ENCODE measurements at places on chromosomes 7 and 10.

DNA sequence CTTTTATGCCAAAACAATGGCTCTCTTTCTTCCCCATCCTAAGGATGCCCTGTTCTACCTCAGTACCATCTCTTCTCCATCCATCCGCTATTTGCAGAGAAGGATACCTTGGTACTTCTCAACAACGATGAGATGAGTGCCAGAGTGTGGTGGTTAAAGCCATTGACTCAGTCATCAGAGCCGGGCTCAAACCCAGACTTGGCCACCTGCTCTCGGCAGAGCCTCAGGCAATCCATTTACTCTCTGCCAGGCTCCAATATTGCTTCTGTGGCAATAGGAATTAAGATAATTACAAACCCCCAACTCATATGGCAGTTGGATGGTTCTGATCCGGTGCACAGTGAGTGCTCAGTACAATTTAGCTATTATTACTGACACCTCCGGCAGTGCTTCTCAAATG is 121.3 kb downstream of the PRLHR start:
- no peak for DNase-seq

- DNase-seq, result no peak
Observed at GRCh38 chr7:18564779-18565178, 69.2 kb downstream of the HDAC9 start.

GRCh38 chr7:158389514-158390425 is 197.9 kb downstream of the PTPRN2 start:
- DNase-seq, result no peak

- no peak for DNase-seq
Observed at GRCh38 chr10:95475827-95476468, 85.2 kb downstream of the SORBS1 start.

DNA sequence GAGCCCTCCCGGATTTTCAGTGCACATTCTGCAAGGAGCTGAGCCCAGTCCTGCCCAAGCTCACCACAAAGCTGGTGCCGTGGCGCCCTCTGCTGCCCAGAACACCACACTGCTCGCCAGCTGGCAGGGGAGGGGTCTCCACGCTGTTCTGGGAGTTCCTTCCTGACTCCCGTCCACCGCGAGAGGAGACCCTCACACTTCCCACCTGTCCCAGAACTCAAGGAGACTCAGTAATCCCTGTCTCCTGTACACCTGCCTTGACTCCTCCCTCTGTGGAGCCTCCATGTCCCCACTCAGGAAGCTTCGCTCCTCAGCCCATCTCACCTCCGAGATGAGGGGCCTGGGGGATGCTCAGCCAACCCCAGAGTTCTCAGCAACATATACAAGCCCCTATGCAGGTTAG is 11.3 kb downstream of the C10orf105 start:
- DNase-seq, result no peak

GRCh38 chr7:29622335-29623265 is 59.0 kb downstream of the PRR15 start:
- no peak for DNase-seq

DNA sequence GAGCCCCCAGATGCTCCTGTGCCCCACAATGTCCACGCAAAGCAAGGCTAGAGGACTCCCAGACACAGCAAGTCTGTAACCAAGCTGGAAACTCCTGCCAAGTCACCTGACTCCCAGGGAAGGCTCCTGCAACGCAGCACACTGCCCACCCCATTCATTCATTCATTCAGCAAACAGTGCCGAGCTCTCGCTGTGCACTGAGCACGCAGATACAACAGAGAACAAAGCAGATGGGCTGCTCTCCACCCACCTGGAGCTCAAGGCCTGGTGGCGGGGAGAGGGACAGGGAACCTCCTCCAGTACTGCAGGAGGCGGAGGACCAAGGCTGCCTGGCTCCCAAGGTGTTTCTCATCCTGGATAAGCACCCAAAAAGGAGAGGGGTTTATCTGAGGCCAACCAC is 8.6 kb downstream of the KCNH2 start:
- DNase-seq, result no peak

GRCh38 chr10:42952349-42952748 is 124.5 kb upstream of the RET start:
- DNase-seq, result no peak

DNA sequence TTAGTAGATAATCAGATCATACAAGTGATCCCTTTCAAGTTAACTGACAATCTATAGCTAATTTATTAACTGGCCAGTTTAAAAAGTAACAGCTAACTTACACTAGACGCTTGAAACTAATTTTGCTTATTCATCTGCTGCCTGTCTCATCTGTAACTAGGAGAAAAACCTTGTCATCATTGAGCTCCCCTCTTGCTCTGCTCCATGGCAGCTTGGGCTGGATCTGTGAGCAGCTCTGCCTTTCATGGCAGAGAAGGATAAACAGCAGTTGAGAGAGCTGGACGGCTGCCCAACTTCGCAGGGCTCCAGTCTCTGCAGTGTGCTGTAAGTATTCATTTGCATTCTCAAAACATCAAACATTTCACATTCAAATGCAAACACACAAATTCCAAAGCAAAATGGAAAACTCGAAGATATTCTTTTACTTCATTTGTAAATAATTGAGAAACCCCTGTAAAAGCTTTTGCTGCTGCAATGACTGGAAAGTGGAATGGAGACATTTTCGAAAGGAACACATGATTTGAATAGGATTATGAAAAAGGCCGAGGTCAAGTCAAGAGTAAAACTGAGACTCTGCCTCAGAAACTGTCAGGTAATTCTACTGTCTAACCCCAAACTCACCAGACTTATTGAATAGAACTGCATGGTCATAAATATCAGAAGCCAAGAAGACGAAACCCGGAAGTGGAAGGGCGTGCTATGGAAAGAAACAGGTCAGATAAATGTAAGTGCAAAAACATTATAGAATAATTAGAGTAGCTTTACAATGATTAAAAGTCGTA is 17.6 kb downstream of the SLC35B4 start:
- no peak for DNase-seq

- no peak for DNase-seq
Observed at GRCh38 chr7:30596014-30596641, 1.4 kb downstream of the GARS1 start.

GRCh38 chr10:110755781-110756180 is 111.6 kb downstream of the RBM20 start:
- no peak for DNase-seq

DNA sequence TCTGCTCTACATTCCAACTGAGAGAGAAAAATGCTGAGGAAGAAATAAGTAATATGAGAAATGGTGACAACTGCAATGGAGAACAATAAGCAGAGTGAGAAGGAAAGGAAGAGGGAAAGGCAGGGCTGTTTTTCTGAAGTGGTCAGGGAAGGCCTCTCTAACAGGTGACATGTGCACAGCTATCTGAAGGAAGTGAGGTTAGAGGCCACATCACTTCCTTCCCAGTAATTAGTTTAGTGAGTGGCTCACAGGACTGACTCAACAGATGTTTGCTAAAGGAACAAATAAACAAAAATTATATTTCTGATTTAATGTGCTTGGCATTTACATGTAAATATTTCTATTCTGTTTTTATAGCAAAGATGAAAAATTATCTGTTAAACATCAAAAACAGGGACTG is 77.9 kb downstream of the ARHGAP21 start:
- no peak for DNase-seq

- no peak for DNase-seq
Observed at GRCh38 chr7:35185908-35186731, 67.8 kb downstream of the TBX20 start.

- no peak for DNase-seq
Observed at GRCh38 chr10:102113956-102114857, 6.0 kb downstream of the LDB1 start.

- DNase-seq, result no peak
Observed at GRCh38 chr10:19809481-19809880, 6.8 kb upstream of the PLXDC2 start.

DNA sequence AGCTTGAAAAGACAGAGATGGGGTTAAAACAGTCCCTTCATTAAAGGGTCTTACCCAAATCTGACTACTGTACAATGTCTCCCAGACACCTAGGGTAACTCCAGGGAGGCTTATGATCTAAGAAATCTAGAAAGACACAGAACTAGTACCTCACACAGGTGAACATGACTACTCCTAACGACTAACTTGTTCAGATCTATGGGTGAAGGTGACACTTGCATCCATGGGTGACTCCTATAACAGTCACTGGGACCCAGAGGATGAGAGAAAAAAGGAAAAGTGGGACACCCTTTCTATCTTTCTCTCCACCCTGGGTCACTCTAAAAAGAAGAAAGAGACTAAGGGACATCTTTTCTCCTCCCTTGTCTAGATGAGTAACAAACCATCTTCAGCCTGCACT is 19.2 kb downstream of the AKR1C8 start:
- DNase-seq, result no peak

GRCh38 chr10:116311706-116312490 is 12.3 kb upstream of the CCDC172 start:
- no peak for DNase-seq

GRCh38 chr7:27890205-27890849 is 150.4 kb downstream of the TAX1BP1 start:
- no peak for DNase-seq

GRCh38 chr10:78779339-78779955 is 289.3 kb upstream of the ZMIZ1 start:
- DNase-seq, result no peak

DNA sequence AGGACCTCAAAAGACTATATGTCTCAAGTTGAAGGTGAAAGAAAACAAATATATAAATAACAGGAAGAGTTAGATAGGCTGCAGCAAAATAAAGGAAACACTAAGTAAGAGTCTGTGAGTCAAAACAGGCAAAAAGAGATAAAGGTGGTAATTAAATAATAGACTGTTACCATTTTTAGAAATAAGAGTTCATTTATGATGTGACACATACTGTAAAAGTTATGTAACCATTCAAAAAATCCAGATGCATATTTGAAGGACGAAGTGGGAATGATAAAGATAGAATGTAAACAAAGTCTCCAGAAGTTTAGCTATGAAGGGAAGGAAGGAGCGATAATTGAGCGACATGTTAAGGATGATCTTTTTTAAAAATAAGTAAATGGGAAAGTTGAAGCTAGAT is 50.5 kb downstream of the HECTD2 start:
- DNase-seq, result no peak

DNA sequence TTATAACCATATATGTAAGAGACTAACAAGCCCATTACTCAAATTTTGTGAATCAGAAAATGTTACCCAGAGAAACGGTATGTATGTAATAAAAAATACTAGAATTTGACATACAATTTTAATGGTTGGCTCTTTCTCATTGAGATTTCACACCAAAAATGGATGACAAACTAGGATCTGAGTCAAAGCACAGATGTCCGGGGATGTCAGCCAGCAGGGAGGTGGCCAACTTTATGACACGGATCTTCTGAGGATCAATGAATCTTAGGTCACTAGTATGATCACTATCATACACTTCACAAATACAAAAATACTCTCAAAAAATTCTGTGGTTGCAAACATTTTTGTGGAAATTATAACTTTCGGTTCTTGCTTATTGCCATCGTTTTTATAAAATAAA is 173.5 kb upstream of the NFE2L3 start:
- no peak for DNase-seq

DNA sequence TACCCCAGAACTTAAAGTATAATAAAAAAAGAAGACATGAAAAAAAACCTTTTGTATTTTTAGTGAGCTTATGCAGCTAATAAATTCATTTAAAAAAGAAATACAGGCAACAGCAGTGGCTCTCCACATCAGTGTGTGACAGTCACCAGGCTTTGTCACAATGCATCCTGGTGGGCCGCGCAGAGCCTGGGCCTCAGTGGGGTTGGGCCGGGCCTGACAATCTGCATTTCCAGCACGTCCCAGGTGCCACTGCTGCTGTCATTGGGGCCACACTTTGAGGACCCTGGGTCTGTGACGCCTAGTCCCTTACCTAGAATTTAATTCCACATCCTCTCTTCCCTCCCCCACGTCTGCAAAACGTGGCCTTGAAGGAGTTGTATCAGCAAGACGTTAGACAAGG is 284.5 kb downstream of the ADARB2 start:
- no peak for DNase-seq

DNA sequence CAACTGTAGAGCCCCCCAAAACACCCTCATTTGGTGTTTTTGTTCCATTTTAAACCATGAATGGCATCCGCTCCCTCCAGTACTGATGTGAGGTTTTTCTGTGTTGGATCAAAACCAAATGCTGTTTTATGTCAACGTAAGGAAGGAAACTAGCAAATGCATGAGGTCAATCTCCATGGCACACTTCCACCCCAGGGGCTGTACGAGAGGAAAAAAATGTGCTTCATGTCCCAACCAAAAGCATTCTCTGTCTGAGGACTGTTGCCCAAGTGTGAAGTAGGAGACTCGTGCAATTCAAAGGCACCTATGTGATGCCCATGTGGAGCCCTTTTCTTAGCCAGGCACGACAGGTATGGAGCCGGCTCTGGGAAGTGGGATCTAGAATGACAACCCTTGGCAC is 180.3 kb upstream of the MKI67 start:
- no peak for DNase-seq

GRCh38 chr10:109956454-109957091 is 33.3 kb upstream of the XPNPEP1 start:
- no peak for DNase-seq

GRCh38 chr10:117516681-117517080 is 25.9 kb upstream of the EMX2 start:
- no peak for DNase-seq

- no peak for DNase-seq
Observed at GRCh38 chr7:12889391-12889790, 202.0 kb downstream of the ARL4A start.

DNA sequence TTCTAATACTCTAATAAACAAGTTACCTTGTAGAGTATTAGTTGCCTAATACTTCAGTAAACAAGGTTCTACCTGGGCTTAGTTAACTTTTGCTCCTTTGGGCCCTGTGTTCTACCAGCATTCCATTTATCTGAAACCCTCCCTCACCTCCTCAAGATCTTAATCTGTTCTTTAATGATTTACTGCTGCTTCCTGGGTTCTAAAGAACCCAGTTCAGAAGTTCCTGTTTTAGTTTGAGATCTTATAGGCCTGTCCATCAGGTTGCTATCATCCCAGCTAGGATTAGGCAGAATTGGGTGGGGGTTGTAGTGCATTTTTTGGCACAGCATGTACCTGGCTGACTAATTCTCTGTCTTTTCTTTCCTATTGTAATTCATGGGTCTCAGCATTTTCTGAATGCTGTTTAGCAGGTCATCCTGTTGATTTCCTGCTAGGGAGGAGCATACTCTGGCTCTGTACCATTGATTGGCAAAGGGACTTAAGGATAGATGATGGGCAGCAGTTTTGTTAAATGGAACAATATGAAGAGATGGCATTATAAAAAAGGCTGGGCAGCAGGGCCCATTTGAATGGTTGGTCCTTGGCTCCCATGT is 53.7 kb upstream of the TMEM248 start:
- DNase-seq, result no peak

DNA sequence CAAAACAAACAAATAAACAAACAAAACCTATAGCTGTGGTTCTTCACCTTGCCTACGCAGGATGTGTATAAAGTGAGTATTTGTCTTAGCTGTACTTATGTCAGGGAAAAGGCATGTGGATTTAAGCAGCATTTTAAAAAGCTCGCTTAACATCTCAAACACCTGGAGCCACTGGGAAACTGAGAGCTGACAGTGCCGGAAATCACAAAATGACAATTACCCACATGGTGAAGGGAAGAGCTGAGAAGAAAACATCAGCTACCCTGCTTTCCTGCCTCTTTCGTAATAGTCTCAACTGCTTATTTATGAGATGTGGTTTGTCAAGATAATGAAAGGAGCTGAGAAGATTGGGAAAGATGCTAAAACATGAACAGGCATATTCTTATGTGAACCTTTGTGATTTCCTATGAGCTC is 31.1 kb upstream of the MSMB start:
- DNase-seq, result no peak
